ENCODE measurements at places on chromosomes 12 and 14.

- DNase-seq: peak; percentile 93
Measured at GRCh38 chr12:65823513-65824375, 539 bp upstream of the HMGA2 start.

GRCh38 chr14:95225251-95225887 is 68.0 kb upstream of the DICER1 start:
- DNase-seq: no peak

GRCh38 chr12:64175254-64175945 is 46.7 kb downstream of the KICS2 start:
- no peak for DNase-seq

- DNase-seq: no peak
Measured at GRCh38 chr12:14258575-14258940, 106.9 kb upstream of the ATF7IP start.
